Stimulated activated CD4-positive, alpha-beta T cell treated with anti-CD3 and anti-CD28 coated beads, TNF-alpha, amount 100 ng/mL, for 1 hour (primary cell): ENCODE measurements at places on chromosomes 11 and 22.

DNA sequence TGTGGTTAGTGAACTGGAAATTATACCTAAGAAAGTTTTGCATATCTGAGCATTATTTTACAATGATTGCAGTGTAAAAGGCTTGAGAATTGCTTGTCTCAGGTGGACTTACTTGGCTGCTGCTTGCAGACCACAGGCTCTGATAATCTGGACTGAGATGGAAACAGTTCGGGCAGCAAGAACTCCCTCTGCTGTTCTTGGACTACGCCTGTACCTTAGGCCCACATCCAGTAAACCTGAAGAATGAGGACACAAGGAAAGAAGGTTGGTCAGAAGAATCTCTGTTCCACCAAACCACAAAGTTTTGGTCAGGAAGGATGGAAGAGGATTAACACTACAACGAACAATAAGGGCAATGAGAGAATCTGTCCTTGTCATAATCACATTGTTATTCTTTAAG, 80.1 kb downstream of the C2CD3 start:
- DNase-seq, result no peak

- no peak for DNase-seq
Measured at GRCh38 chr11:121930004-121930965, 185.7 kb downstream of the BLID start.

DNA sequence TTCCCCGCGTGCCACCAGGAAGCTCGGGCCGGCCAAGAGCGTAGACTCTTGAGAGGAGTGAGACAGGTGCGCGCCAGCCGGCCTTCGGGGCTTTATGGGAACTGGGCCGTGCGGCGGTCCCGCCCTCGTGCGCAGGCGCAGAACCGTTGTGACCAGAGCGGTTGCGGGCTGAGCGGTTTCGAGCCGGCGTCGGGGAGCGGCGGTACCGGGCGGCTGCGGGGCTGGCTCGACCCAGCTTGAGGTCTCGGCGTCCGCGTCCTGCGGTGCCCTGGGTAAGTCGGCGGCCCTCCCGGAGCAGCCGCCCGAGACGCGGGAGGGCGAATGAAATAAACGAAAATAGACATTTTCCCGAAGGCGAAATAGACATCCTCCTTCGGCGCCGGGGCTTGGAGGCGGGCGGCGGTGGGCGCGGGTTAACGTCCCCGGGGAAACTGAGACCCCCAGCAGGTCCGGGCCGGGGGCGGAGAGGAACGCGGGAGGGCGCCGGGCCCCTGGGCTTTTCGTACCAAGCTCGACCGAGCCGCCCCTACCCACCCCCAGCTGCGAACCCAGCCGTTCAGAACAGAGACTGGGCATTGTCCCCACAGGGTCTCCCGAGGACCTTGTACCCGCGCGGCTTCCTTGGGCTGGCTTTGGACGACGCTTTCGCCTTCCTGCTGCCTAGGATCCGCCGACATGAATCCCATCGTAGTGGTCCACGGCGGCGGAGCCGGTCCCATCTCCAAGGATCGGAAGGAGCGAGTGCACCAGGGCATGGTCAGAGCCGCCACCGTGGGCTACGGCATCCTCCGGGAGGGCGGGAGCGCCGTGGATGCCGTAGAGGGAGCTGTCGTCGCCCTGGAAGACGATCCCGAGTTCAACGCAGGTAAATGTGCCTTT, at the start of gene ASRGL1:
Gene ASRGL1 (plus strand): TSS at position 146 of the 879 bp plus-strand sequence. CDS start 530 bp downstream, at position 676.
- DNase-seq, result peak; percentile 66

GRCh38 chr11:122642472-122642922, 13.0 kb upstream of the UBASH3B start:
- no peak for DNase-seq

DNA sequence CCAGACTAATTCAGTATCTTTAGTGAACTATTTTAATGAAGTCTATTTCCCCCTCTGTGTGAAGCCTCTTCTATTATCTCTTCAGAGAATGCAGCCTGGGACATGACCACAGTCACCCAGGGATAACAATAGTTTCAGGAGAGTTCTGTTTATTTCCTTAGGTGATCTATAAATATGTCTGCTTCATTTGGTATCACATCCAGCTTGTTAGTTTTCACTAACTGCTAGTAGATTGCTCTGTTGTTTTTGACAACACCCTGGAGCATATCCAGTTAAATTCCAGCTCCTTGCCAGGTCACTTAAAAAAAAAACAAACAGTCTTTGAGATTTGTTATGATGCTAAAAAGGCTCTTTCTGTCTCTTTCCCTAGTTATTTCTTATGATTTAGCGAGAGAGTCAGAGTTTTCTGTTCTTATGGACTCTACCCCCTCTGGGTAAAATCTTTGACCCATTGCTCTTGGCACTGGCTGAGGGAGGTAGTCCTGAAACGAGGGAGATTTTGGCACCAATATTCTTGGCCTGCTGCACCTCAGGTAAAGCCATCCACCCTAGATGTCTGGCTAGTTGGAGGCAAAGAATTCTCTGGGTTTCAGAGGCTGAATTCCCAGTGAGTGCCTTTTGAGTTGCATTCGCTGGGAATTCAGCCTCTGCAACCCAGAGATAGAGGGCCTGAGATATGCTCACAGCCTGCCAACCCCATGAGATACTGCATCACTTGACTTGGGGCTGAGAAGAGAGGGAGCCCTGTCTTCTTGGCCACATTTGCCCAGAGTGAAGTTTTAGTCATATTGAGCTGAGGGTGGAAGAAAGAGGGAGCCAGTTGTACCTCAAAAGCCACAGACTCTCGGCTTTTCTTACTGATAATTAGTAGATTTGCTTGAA, 159.1 kb downstream of the PGR start:
- no peak for DNase-seq

DNA sequence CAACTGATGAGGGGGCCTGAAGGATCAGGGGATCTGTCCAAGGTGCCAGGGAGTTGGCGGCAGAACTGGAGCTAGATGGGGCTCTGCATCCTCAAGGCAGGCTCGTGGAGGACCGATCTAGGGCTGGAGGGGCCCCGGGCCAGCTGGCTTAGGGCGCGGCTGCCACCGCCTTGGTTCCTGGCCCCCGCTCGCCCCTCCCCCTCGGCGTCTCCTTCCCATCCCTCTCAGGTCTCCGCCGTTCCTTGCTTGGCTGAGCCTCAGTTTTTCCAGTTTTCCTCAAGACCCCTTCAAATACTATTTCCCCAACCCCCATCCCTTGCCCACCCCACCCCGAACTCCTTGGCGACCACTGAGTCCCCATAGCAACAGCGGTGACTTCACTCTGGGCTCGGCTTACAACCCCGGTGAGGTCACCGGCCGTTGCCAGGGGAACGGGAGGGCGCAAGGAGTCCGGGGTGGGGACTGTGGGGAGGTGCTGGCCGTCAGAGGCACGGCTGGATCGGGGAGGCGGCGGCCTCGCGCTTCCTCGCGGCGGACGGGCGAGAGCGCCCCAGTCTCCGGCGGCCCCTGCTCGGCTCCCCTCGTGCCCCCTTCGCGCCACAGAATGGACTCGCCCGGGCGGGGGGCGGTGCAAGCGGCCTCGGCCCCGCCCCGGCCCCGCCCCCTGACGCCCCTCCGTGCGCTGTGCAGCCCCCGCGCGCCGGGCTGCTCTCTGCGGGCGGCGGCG, 7.5 kb downstream of the FREY1 start:
- no peak for DNase-seq

DNA sequence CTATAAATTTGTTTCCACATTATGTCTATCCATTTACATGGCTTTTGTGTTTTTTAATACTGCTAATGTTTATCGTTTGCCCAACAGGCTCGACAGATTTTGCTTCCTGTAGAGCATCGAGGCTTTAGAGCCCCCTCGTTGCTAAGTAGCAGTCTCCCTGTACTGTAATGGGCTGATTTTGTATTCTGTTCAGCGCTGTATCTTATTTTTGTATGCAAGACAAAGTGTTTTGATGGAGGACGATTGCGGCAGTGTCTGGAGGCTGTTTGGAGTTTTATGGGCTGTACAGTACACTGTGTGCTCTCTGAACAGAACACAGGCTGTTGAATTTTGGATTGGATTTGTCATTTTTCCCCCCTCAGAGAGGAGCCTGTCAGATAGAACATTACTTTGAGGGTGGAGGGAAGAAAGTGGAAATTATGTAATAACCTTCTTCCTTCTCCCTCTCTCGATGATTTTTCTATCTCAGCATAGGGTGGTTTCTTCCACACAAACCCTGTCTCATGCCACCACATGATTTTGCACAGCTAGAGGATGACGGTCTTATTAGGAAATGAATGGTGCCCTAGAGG, 104.4 kb downstream of the ZBTB16 start:
- no peak for DNase-seq

- DNase-seq, result no peak
Measured at GRCh38 chr11:120611581-120611980, 100.0 kb downstream of the GRIK4 start.

DNA sequence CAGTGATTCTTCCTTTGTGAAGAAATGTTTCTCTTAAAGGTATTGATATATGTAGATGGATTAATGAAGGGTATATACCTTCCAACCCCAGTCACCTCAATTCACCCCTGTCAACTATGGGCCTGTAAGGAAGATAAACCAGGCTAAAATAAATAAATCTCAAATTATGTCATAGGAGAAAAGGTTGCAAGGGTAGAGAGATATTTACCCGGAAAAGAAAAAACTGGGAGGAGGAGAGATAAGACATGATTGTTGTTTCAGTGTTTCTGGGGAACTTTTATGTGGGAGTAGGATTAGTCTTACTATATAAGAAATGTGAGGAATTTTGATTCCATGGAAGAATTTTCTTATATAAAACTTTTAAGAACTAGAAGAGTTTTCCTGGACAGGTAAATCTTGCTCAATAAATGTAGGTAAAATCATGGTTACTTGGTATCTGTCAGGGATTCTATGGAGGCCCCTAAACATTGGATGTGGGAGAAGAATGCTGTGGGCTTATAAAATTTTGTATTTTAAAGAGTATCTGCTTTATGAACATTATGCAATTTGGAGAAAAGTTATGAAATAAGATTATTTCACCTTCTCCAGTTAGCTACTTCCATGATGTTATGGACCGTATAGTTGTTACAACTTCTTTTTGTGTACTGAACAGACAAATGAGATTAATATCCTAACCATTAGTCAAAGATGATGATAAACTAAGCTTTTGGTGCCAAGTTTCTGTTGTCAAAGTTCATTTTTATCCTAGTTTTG, 6.4 kb downstream of the YAP1 start:
- no peak for DNase-seq

- DNase-seq, result no peak
Measured at GRCh38 chr11:123054301-123055065, 7.5 kb downstream of the HSPA8 start.

DNA sequence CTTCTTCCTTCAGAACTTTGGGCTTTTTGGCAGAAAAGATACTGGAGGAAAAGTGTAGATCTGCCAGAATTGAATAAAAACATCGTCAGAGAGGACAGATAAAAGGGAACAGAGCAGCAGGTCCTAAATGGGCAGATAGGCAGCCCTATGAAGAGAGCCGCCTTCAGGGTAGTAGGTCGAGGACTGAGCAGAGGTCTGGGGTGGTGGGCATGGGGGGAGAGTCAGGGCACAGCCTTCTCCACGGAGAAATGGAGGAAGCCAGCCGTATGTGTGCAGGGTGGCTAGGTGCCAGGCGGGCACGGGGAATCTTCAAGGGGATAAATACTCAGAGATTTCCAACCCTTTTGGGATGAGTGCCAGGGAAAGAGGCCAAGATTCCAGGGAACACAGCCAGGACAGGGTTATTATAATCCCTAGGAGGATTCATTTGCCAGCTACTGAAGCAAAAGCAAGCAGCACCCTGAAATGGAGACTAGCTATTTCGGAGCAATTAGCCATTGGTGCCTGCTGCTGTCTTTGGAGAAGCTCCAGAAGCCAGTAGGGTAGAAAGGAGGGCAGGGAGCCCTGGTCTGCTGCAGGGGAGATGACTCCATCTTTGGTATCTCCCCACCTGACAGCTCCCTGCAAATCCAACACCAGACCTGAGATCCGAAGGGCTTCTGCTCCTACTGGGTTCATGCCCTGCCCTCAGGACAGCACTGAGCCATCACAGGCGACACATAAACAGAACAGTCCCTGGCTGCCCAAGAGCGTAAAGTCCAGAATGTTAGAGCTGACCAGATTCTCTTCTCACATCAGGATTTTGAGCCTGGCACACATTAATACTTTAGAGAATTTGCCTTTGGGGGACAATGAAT, 174.5 kb upstream of the NTM start:
- DNase-seq, result no peak

DNA sequence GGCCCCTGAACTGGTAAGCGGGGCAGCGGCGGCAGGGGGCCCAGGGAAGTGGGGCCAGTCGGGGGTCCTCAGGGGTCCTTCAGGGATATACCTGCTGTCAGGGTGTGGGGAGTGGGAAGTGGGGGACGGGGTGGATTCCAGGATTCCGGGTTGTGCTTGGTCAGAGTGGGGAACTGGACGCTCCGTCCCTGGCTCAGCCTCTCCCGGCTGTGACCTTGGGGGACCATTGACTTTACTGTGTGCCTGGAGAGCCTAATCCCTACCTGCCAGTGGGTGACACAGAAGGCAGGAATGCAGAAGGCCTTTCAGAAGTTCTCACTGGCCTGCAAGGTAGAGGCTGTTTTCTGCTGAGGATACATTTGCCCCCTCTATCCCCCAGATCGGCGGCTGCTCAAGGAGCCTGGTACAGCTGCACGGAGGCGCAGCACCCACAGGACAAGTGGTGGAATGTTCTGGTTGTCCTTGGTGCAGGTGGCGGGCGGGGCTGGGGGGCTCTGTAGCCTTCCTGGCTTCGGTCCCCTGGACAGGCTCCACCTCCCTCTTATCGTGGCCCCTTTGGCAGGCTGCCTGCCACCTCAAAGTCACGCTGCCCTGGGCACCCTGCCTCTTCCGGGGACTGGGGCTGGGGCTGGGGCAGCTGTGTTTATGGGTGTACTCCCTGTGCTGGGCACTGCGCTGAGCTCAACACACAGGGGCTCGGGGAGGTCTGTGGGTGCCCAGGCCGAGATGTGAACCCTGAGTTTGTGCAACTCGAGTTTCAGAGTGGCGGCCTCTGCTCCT, 18.4 kb downstream of the KCNQ1 start:
- no peak for DNase-seq

DNA sequence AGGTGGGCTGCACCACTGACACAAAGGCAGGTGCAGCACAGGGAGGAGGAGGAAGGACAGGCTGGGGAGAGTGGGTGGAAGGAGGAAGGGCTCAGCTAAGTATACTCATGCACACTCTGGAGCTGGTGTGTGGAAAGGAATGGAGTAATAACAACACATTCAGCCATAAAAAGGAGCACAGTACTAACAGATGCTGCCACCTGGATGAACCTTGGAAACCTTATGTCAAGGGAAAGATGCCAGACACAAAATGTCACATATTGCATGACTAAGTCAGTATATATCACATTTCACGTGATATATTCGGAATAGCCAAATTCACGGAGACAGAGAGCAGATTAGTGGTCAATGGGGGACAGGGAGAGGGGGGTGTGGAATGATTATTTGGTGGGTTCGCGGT, 389.6 kb upstream of the SYN3 start:
- DNase-seq, result no peak
